ENCODE measurements at places on chromosomes 1 and 21.

GRCh38 chr21:15141261-15141970, 76.6 kb upstream of the NRIP1 start:
- DNase-seq: peak; percentile 45

- no peak for DNase-seq
Observed at GRCh38 chr1:234840253-234840652, 230.3 kb upstream of the IRF2BP2 start.

- DNase-seq: no peak
Observed at GRCh38 chr21:15204970-15205286, 140.1 kb upstream of the NRIP1 start.

DNA sequence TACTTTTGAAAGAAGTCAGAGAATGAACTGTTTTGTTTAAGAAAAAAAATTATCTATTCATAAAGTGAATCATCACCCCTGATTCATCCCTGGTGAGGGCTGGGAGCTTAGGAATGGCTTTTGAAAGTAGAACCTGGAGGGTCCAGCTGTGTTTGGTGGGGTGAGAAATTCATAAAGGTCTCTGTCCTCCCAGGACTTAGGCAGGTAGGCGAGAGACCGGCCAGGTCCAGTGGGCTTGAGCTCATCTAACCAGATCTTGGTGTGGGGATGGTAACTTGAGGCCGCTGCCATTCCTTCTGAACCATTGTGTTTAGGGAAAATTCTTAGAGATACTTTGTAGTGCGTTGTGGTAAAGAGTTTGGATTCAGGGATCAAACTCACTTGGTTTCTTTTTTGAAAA, 156.8 kb upstream of the TNR start:
- DNase-seq: no peak

- DNase-seq: no peak
Observed at GRCh38 chr1:178886551-178886950, 15.7 kb upstream of the ANGPTL1 start.

- no peak for DNase-seq
Observed at GRCh38 chr1:177206831-177207355, 36.1 kb downstream of the BRINP2 start.

All from femur (tissue), 1 donor.